ENCODE measurements at places on chromosomes 1 and 21.
A peak's percentile ranks its signal among the peaks of the same experiment; 100 is the strongest.

- DNase-seq = no peak
Measured at GRCh38 chr1:115978292-115978941, 2.1 kb downstream of the SLC22A15 start.

GRCh38 chr1:28190337-28190979 lies 14.0 kb upstream of the PTAFR start:
- no peak for DNase-seq

- DNase-seq = no peak
Measured at GRCh38 chr1:203422656-203423055, 53.0 kb upstream of the PRELP start.

GRCh38 chr1:39952359-39953110 lies 2.4 kb upstream of the MFSD2A start:
- no peak for DNase-seq

DNA sequence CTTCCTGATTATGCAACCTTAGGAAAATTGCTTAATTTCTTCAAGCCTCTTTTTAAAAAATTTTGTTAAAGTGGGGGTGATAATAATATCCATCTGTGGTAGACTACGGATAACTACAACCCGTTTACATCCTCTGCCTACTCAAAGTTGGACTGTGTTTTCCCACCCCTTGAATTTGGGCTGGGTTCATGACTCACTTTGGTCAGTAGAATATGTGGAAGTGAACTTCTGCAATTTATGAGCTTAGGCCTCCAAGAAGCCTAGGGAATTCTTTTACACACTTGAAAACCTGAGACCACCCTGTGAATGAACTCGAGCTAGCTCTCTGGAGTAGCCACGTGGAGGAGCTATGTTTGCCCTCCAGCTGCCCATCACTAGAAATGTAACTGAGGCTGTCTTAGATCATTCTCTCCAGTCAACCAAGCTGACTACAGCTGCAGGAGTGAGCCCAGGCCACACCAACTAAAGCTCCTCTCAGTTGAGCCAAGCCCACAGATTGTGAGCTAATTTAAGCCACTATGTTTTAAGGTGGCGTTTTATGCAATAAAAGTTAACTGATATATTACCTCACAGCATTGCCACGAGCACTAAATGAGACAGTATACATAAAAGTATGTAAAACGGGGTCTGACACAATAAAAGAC lies 29.6 kb upstream of the CACHD1 start:
- no peak for DNase-seq

- DNase-seq = no peak
Measured at GRCh38 chr1:81920245-81920740, 119.6 kb downstream of the ADGRL2 start.

GRCh38 chr21:46515109-46515508 lies 56.4 kb downstream of the DIP2A start:
- peak; percentile 19 for DNase-seq

DNA sequence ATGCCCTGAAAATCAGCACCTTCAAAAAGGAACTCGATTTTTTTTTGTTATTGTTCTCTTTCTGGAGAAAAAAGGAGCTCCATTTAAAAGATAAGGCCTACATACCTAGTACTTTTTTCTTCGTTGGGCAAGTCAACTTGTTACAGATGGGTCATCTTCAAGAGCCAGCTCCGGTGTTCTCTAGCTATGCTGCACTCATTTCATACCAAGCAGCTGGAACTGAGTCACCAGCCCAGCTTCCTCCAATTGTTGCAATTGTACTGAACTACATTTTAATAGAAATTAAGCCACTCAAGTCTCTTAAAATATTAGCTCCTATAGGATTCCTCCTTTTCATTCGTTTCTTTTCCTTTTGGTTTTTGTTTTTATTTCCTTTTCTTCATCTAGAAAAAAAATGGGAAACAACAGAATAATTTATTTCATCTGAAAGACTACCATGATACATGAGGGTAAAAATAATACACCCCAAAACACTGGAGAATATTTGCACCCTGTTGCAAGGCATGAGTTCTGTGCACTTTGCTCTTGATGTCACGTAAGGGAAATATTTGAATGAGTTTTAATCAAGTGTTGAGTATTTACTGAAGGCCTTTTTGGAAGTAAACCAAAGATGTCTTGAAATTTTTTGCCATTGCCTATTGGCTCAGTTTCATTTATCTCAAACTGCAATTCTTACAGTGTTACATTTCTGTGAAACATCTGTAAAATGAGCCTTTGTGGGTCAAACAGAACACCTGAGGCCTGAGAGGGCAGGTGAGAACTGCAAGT lies 60.5 kb downstream of the CLIC4 start:
- DNase-seq = no peak

DNA sequence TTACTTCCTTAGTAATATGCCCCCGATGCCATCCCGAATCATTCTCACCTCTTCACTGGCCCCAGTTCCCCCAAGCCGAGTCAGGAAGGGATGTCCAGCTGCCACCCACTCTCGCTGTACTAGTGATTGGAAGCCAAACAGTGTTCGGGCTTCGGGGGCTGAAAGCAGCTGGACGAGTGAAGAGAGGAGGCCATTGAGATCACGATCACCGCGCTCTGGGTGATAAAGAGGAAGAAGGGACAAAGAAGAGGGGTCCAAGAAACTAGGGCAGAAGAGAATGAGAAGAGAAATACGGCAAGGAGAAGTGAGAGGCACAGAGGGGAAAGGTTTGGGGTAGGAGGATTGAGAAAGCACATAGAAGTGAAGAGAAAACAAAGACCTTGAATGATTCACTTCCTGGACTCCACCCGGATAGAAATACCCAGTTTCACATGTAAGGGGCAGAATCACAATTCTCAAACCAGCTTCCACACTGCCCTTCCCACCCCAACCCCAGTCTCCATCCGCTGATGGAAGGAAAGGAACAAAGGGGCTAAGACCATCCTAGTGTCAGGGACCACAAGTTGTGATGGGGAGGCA lies 3.7 kb upstream of the SF3B4 start:
- no peak for DNase-seq

GRCh38 chr1:204359474-204360255 lies at the start of gene PLEKHA6:
TSS of gene PLEKHA6 (minus strand) at chr1:204359929. CDS start at chr1:204273727, 86,202 bp downstream.
- DNase-seq = no peak

DNA sequence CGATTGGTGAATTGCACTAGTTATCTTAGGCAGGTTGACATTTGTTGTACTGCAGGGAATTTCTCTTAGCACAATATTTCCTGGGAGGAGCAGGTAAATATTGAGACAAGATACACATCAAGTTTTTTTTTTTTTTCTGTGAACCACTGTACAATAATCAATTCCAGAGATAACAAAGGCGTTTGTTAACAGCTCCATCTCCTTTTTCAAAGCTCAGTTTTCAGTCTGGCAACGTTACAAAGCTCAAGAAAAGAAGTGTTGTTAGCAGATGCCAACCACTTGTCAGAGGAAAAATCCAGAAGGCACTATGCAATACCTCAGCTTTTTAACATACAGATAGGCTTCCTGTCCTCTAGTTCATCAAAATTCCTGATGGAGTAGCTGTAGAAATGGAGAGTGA lies 40.9 kb upstream of the DAB1 start:
- DNase-seq = no peak

DNA sequence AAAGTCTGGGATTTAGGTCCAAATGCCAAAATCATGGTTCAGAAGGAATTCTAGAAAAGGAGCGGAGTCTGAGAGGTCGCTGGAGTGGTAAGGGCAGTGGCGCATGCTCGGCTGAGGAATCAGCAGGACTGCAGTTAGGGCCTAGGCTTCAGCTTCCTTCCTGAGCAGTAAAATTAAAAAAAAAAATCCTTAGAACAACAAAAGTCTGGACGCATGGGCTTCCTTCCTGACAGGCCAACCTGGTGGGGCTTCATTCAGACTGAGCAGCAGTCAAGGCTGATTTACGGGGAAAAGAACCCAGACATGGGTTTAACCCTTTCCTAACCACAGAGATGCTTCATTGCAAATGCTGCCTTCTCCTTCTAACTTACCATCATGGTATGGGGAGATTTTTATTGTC lies 17.1 kb downstream of the RNF220 start:
- no peak for DNase-seq

GRCh38 chr1:230682274-230682673 lies 31.6 kb downstream of the AGT start:
- no peak for DNase-seq

- DNase-seq = no peak
Measured at GRCh38 chr1:46134660-46135331, 2.4 kb upstream of the PIK3R3 start.

GRCh38 chr1:192884241-192884640 lies 75.4 kb downstream of the RGS2 start:
- DNase-seq = no peak

DNA sequence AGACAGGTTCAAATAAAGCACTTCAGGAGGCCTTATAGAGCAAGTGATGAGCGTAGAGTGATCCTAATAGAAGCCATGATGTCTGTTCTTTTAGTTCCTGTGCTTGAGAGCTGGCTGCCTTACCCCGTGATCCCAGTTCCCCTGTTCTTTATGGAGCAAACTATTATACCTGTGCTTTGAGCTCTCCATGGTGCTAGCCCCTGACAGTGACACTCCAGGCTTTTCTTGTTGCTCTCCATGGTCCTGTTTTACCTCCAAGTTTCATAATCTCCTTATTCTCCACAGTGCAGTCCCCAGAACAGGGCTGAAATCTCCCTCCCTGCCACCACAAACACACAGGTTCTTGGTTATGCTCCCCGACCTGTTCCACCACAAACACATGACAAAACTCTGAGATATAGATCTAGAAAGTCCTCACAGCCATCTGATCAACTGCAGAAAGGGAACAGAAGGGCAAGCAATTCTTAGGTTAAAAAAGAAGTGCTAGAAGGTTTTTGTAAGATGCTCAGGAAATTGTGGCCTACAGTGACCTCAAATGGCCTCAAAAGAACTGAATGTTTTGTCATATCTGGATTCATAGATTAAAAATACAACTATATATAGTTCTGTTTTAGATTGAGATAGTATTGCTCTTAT lies 6.0 kb downstream of the CADM3 start:
- no peak for DNase-seq

- no peak for DNase-seq
Measured at GRCh38 chr21:21030311-21030710, 32.1 kb downstream of the NCAM2 start.

DNA sequence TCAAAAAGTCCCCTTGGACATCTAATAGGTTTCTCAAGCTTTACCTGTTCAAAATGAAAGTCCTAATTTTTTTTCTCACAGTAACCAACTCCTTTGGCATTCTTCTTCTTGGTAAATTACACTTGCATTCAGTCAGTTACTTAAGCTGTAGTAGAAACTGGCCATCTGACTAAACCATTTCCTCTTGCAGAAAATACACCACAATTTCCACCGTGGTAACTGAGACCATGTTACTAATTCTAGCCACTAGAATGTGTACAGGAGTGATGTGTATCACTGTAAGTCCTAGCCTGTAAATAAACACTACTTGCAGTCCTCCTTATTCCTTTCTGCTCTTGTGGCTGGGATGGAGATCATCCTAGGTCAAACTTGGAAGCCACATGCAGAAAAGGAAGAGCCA lies 965.4 kb upstream of the TMPRSS15 start:
- DNase-seq = no peak

Measured in CD4-positive, alpha-beta T cell treated with Interleukin-6 at 100 ng/mL for 8 hours (primary cell).